ENCODE measurements at places on chromosomes 16 and 17.

GRCh38 chr17:62761884-62762283, 46.2 kb downstream of the MARCHF10 start:
- no peak for DNase-seq

DNA sequence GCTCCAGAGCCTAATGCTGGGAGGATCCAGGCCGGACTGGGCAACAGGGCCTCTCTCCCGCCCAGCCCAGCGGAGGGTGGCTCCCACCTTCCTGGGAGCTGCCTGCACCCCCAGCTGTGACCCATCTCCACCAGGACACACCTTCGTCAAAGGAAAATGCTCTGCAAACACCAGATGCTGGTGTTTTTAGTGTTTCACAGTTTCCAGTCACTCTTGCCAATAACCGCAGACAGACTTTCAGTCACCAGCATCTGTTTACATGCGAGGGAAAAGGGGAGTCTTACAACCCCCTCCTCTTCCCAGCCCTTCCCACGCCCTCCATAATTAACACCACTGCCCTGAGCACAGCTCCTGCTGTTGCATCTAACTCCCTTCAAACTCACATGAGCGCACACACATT, 25.3 kb downstream of the KLHDC4 start:
- no peak for DNase-seq

- DNase-seq: peak; percentile 93
Measured at GRCh38 chr17:3965118-3965800, 1.0 kb upstream of the ATP2A3 start.

DNA sequence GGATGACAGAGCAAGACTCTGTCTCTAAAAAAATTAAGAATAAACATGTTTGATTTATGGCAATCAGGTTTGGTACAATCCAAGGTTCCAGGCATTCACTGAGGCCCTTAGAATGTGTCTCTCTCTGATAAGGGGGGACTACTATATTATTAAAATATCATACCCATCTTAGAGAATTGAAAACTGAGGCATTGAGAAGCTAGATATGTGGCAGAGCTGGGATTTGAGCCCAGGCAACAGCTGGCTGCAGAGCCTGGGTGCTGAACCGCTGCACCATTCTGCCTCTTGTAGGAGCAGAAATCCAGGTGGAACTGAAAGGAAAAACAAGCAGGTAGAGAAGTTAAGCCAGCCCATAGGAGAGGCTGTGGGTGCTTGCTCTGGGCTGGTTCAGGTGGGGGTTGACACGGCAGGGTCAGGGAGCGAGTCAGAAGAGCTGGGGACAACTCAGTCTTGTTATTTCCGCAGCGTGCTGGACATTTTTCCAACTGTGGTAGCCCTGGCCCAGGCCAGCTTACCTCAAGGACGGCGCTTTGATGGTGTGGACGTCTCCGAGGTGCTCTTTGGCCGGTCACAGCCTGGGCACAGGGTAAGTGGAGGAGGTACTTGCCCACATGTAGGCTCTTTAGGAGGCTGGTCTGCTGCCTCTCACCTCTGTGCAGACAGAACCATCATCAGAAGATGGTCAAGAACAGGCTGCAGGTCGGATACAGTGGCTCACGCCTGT, 62.5 kb downstream of the WIPI1 start:
- DNase-seq: no peak

GRCh38 chr17:62949036-62949435, 17.0 kb upstream of the TANC2 start:
- no peak for DNase-seq

- no peak for DNase-seq
Measured at GRCh38 chr16:54006693-54007092, 279.9 kb downstream of the IRX3 start.

- DNase-seq: no peak
Measured at GRCh38 chr17:46020023-46020761, 21.1 kb downstream of the STH start.

DNA sequence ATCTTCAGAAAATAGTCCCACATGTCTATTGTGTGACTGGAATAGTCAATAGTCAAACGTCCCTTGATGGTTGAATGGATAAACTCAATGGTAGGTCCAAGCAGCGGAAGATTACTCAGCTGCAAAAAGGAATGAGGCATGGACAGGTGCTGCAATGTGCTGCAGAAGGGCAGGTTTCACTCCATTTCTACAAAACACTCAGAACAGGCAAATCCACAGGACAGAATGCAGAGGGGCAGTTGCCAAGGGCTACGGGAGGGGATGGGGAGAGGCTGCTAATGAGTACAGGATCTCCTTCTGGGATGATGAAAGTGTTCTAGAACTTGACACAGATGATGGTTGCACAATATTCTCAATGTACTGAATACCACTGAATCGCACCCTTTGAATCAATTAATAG, 151.0 kb downstream of the RBFOX3 start:
- no peak for DNase-seq

- DNase-seq: no peak
Measured at GRCh38 chr17:34412965-34413441, 50.0 kb upstream of the CCL1 start.

DNA sequence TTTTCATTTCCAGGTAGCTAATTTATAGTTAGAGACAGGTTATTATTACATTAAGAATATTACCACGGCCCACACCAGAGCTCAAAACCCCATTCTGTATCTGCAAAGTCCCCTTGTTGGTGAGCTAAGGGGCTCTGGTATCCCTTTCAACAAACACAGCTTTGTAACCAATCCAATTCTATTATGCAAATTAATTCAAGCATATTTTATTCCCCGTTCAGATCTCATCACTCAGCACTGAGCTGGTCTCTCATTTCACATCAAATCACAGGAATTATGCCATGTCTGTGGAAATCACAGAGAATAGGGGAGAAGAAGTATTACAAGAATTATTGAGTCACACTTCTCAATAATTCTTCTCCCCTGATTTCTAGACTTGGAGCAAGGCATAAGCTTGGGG, 111.7 kb downstream of the CDH11 start:
- no peak for DNase-seq

DNA sequence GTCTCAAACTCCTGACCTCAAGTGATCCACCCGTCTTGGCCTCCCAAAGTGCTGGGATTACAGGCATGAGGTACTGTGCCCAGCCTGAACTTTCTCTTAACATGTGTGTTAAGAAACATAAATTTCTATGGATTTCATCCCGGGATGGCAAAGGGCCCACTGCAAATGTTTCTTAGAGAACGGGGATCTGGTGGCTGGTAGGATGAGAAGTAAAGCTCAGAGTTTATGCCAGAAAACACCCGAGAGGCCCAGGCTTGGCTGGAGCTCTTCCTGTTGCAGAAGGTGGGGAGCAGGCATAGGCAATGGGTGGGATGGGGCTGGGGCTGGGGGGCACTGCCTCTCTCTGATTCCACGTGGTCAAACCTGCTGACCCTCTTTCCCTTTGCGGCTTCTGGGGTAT, 5.6 kb upstream of the CARHSP1 start:
- DNase-seq: no peak

GRCh38 chr16:89120921-89121351, 27.3 kb downstream of the ACSF3 start:
- peak; percentile 30 for DNase-seq

DNA sequence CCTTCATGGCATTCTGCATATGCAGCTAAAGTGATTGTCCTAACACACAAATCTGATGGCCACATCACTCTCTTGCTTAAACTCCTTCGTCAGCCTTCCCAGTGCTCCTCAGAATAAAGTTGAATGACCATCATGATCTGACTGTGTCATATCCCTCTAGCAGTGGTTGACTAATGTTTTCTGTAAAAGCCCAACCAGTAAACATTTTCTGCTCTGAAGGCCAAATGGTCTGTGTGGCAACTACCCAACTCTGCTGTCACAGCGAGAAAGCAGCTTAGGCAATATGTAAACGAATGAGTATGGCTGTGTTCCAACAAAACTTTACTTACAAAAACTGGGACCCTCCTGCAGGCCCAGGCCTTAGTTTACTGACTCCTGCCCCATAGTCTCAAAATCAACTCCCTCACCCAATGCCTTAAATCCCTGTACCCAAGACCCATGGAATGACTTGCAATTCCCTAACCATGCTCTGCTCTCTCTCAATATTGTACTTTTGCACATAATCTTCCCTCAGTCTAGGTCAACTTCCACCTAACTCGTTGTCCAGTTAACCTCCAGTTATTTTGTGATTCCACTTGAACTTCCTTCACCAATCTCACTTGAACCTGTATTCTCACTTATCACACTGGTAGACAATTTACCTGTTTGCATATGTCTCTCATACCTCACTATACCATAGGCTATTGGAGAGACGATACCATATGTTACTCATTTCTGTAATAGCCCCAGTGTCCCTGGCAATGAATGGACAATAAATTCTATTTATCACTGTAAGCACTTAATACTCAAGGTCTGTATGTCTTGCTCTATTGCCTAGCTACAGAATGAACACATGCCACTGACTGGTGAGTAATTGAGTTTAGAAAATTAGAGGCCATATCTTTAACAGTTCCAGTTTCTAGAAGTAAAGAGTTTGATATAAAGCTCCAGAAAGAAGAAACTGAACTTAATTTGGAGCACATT, 29.1 kb downstream of the TMEM100 start:
- peak; percentile 42 for DNase-seq

GRCh38 chr17:57444682-57445450, 188.5 kb downstream of the MSI2 start:
- DNase-seq: no peak

GRCh38 chr16:55773859-55774549, 58.9 kb downstream of the CES1 start:
- DNase-seq: no peak

- no peak for DNase-seq
Measured at GRCh38 chr16:82585675-82586074, 41.1 kb upstream of the CDH13 start.

DNA sequence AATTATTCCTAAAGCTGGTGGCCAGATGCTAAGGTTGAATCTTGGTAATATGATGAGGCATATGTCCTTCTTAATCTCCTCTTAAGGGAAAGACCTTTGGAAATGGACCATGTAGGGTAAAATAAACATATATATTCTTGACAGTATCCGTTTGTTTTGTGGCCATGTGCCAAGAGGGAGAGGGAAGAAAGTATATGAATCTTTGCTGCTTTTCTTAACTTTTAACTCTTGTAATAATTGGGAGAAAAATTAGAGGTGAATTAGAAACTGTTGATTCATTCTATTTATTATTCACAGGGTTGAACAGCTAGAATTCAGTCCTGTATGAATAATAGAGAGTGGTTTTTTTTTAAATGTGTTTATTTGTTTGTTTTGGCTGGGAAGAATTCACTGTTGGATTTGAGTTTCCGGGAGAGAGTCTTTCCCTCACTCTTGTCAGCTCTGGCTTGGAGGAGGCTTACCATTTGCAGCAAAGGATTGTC, 31.6 kb downstream of the AATF start:
- DNase-seq: no peak

GRCh38 chr17:82657926-82658325, 9.7 kb upstream of the WDR45B start:
- no peak for DNase-seq

DNA sequence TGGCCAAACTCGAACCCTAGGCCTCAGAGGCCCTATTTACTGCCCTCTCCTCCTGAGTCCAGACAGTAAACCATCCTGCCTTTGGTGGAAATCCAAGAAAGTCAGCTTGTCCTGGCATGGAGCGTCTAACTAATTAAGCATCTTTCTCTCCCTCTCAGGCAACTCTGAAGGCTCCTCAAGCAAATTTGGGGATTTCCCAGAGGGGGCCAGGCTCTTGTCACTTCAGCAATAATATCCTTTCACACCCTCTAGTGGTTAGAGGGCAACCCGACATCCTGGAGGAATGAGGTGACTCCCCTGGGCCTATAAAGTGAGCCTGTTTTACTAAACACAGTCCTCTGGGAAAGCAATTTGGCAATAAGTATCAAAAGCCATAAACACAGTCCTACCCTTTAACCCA, 60.4 kb downstream of the NOG start:
- no peak for DNase-seq

DNA sequence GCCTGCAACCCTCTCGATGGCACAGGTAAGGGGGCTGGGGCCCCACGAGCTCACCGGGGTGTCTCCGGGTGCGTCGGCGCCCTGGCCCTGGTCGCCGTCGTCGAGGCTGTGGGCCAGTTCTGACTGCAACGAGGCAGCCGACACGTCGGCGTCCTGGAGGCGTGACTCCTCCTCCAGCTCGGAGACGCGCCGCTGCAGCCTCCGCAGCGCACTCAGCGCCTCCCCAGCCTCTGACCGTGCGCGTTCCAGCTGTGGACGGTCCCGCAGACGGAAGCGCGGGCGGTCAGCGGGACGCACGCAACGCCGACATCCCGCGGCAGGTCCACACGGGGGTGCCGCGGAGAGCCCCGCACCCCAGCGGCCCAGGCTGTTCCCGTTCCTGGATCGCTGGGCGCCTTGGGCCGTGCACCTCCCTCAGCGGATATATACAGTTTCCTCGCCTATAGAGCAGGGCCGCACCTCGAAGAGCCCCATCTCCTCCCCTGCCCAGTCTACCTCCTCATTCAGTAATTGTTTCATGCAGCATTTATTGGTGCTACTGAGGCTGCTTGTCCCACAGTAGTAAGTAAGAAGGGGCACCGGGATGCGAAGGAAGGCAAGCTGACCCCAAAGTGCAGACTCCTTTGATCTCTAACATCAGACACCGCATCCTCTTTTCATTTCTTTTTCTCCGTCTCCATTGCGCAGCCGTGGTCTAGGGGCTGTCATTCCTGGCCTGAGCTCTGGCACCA, 5.8 kb downstream of the THOC6 start:
- DNase-seq: no peak

- no peak for DNase-seq
Measured at GRCh38 chr16:16790597-16790996, 411.7 kb downstream of the NPIPA7 start.

DNA sequence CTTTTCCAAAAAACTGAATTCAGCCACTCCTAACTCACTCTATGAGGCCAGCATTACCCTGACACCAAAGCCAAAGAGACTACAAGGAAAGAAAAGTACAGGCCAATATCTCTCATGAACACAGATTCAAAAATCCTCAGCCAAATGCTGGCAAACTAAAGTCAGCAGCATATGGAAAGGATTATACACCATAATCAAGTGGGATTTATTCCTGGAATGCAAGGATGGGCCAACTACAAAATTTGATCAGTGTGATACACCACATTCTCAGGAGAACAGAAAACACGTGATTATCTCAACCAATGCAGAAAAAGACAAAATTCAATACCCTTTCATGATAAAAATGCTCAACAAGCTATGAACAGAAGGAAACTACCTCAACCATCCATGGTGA, 7.7 kb upstream of the AATK start:
- no peak for DNase-seq

DNA sequence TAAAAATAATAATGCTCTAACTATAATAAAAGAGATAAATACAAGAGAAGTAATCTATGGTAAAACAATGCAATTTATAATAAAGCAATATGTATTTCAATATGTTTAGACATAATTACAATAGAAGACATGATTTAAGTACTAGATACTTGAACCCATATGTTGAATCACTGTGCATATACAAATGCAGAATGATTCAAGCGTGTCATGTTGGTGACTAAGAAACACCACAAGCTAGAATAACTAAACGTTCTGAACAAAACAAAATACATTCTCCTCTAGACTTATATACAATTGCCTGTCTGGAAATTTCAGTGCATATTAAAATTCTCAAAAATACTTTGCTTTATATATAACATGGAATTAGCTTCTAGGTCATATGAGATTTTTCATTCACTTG, 11.2 kb downstream of the TADA2A start:
- no peak for DNase-seq

GRCh38 chr17:75270218-75270965, 639 bp downstream of the MIF4GD start:
- DNase-seq: peak; percentile 80
